Placental epithelial cell (primary cell): ENCODE measurements at places on chromosomes 2 and 18. TPM values are rescaled to one million over a fixed set of nuclear protein-coding genes. Genes with fewer than 3 reads are reported as not detected.

The TM4SF20 gene
- not detected in 2 replicates for total RNA-seq

The NR4A2 gene
- under 0.01 and 0.43 TPM in 2 replicates for total RNA-seq

The IL1R2 gene
- total RNA-seq: 3.1 and 18.5 TPM in 2 replicates

The GULP1 gene
- 38.0 and 71.5 TPM in 2 replicates for total RNA-seq

The SNRNP27 gene
- total RNA-seq: 20.5 and 22.8 TPM in 2 replicates

The FTCDNL1 gene
- 0.79 and 1.3 TPM in 2 replicates for total RNA-seq

The GATA6 gene
- total RNA-seq: 0.11 and 0.39 TPM in 2 replicates

The UGT1A5 gene
- 0.22 TPM in 1 of 2 replicates, not detected in the other for total RNA-seq

The CPLX4 gene
- not detected in 2 replicates for total RNA-seq

The FZD7 gene
- total RNA-seq: 44.0 and 60.9 TPM in 2 replicates

The CELF4 gene
- total RNA-seq: 0.39 TPM in 1 of 2 replicates, not detected in the other

The DYNAP gene
- total RNA-seq: not detected in 2 replicates

The ADAM23 gene
- under 0.01 TPM in 1 of 2 replicates, not detected in the other for total RNA-seq

The AQP12A gene
- not detected in 2 replicates for total RNA-seq

The ATP8B1 gene
- 16.5 and 18.4 TPM in 2 replicates for total RNA-seq

The ECEL1 gene
- not detected in 2 replicates for total RNA-seq

The DSG4 gene
- not detected in 2 replicates for total RNA-seq

The DSG1 gene
- total RNA-seq: 1.2 and 2.9 TPM in 2 replicates

The ZNF514 gene
- 10.5 and 19.2 TPM in 2 replicates for total RNA-seq

The RGPD8 gene
- 6.6 and 8.2 TPM in 2 replicates for total RNA-seq

The SPC25 gene
- 3.0 and 3.5 TPM in 2 replicates for total RNA-seq

The FEV gene
- total RNA-seq: not detected in 2 replicates

The GBX2 gene
- not detected in 2 replicates for total RNA-seq

The CNGA3 gene
- under 0.01 TPM in 1 of 2 replicates, not detected in the other for total RNA-seq

The KIF1A gene
- under 0.01 TPM in 1 of 2 replicates, not detected in the other for total RNA-seq

The SCN2A gene
- 0.11 TPM in 1 of 2 replicates, not detected in the other for total RNA-seq

The FAP gene
- total RNA-seq: 62.0 and 62.9 TPM in 2 replicates

The COL6A3 gene
- total RNA-seq: 4.8 and 10.6 TPM in 2 replicates

The GPR17 gene
- total RNA-seq: not detected in 2 replicates

The PRKRA gene
- 50.6 and 75.8 TPM in 2 replicates for total RNA-seq
